ENCODE measurements at places on chromosomes 6 and 20.
A peak's percentile ranks its signal among the peaks of the same experiment; 100 is the strongest.

- no peak for DNase-seq
Measured at GRCh38 chr6:119862719-119863118, 513.2 kb upstream of the MAN1A1 start.

DNA sequence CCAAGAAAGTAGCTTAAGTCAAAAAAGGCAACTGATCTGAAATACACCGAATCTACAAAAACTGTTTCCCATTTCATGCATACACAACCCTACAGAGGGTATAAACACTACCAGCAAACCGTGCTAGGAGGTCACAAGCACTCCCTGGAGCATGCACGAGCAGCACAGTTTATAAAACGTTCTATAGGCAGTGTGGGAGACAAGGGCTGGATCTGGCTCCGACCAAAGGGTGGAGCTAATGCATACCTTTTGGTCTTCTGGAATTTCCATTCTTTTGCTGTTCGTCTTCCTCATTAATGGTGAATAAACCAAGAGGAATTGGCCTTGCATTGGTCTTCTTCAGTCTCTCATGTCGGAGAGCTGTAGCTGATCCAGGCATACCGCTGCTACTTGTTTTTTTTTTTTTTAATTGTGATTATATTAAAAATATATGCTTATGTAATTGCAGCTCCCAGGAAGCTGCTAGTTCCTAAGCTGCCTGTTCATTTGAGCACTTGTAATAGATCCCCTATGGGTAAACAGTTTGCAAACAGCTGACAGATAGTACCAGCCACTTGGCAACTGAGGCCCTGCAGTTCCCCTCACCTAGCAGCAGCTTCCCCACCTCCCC, 24.5 kb downstream of the MAP7 start:
- DNase-seq = no peak

- DNase-seq = no peak
Measured at GRCh38 chr6:109182578-109182977, 87.3 kb downstream of the CEP57L1 start.

DNA sequence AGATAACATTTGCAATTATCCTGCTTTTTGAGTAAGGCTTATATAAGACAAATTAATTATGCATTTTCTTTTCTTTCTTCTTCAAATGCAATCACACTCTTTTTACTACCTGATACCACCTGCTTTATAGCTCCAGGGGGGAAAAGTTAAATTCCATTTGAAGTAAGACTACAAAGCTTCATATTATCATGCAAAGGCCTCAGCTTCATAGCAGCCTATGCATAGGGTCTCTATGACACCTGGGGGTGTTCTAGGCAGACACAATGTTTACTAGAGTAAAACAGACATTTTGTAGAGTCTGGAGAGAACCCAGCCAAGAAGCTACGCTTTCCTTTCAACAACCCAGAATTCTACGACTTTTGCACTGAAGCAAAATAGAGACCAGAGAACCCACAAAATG, 148.0 kb downstream of the MCHR2 start:
- no peak for DNase-seq

DNA sequence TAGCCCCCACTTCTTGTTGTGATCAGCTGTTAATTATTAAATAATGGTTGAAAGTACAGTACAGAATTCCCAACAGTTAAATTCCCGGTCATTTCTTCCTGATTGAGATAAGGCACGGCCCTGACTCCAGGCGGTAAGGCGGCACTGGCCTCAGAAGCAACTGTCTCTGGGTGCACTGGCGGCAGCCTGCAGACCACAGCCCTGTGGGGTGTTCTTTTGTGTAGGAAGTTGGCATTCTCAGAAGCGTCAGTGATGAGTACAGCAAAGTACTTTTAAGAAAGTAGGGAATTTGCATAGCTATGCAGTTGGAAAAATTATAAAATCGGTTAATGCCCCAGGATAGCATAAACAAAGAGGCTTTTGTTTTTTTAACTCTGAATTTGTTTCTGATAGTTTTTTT, 50.5 kb downstream of the SAMD5 start:
- no peak for DNase-seq

- no peak for DNase-seq
Measured at GRCh38 chr6:66900133-66901083, 1193.4 kb upstream of the EYS start.

DNA sequence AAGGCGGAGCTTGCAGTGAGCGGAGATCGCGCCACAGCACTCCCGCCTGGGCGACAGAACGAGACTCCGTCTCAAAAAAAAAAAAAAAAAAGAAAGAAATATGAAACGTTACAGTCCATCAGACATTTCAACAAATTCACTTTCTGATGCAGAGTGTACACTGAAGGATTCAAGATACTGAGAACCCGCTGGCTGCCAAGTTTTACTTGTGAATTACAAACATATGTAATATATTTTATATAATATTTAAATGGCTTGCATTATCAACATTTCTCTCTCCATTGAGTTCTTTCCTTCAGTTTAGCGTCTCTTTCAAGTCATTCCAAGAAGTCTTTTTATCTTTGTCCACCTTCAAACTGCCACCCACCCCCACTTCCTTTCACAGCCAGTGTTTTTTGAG, 240.9 kb upstream of the RNF217 start:
- DNase-seq = no peak

DNA sequence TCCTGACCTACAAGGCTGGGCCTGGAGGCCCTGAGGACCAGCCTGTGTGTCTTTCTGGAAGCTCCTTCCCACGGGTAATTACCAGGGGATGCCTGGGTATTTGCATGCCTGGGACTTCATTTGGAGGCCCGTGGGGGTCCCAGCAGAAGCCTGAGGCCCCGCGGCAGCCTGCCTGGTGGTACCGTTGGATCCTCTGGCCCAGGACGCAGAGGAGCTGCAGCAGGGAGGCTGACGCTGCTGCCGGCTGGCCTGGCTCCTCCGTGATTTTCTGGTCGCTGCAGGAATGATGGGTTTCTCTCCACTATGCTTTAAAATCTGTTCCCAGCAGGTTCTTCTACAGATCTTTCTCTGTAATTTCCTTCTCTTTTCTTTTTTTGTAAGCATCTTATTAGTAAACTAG, 6.5 kb downstream of the CABLES2 start:
- DNase-seq = no peak

GRCh38 chr6:3721810-3722621, 29.5 kb downstream of the PXDC1 start:
- DNase-seq = no peak

GRCh38 chr20:1469306-1469905, 2.8 kb upstream of the NSFL1C start:
- no peak for DNase-seq

DNA sequence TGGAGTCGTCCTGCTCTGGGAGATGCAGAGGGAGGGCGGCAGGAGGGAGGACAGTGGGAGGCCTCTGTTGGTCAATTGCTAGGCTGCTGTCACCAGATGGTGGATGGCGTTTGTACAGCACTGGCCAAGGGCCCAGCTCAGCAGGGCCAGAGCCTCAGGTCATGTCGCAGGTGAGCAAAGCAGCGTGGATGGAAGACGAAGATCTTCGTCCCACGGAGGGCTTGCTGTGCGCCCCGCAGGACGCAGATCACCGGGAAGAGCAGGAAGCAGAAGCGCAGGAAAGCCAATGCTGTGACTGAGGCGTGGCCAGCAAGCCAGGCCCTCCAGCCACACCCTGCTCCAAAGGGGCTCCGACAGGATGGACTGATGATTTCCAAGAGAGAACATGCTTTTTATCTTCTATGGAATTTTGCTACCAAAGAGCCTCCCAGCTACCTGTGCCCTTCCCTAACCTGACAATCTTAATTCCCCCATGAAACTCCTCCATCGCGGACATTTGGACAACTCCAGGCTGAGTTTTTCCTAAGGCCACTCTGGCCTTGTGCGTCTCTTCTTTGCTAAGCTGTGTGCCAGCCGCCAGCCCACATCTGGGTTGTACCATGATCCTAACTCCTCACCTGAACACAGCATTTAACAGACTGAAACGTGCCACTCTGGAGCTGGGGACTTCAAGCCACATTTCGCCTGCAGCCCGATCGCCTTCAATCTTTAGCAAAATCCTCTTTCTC, 3.5 kb upstream of the SLCO4A1 start:
- no peak for DNase-seq

DNA sequence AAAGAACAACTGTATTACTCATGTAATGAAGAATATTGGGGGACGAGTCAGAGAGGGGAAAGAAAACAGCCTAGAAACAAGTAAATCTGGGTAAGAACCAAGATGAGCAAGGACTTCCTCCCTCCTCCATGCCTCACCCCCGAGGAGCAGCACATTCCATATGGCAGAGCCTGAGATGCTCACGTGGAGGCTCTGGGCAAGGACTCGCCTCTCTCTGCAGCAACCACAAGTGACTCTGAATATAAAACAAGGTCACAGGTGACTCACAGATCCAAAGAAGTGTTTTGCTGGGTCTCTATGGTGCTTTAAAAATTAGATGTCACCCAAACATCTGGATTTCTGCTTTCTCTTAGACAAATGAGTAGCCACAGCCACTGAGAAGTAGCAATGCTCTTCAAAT, 453.0 kb upstream of the SULF2 start:
- no peak for DNase-seq

- DNase-seq = no peak
Measured at GRCh38 chr6:68497927-68498326, 137.2 kb upstream of the ADGRB3 start.

DNA sequence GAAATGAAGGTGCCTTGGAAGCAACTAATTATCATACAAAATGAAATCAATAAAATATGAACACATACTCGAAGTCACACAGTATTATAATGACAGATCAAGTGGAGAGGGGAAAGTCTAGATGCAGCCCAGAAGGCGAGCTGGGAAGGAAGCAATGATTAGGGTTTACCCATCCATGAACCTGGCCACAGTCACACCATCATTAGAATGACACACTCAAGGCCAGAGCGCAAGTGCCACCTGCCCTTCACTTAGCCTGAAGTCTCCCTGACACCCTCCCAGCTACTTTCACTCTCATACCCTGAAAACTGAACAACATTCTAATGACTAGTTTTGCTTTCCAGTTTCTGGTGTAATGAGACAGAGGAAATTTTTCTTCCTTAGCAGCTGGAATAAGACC, 302.8 kb upstream of the JARID2 start:
- no peak for DNase-seq

GRCh38 chr6:50815436-50816114, 3.1 kb upstream of the TFAP2B start:
- no peak for DNase-seq

DNA sequence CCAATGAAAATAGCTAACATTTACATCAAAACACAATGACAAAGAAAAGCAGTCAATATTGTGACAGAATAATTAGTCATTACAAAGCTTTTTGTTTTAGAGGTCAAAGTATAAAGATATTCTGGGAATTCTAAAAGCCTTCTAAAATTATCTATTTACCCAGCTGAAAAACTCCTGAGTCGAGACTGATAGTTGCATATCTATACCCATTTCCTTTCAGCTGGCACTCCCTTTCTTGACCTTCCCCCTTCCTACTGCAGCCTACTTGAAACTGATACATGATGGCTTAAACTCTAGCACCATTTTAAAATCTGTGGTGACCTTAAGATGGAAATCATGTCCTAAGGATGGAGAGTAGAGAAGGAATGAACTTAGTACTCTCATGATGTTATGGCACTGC, 38.6 kb downstream of the LMBRD1 start:
- no peak for DNase-seq

DNA sequence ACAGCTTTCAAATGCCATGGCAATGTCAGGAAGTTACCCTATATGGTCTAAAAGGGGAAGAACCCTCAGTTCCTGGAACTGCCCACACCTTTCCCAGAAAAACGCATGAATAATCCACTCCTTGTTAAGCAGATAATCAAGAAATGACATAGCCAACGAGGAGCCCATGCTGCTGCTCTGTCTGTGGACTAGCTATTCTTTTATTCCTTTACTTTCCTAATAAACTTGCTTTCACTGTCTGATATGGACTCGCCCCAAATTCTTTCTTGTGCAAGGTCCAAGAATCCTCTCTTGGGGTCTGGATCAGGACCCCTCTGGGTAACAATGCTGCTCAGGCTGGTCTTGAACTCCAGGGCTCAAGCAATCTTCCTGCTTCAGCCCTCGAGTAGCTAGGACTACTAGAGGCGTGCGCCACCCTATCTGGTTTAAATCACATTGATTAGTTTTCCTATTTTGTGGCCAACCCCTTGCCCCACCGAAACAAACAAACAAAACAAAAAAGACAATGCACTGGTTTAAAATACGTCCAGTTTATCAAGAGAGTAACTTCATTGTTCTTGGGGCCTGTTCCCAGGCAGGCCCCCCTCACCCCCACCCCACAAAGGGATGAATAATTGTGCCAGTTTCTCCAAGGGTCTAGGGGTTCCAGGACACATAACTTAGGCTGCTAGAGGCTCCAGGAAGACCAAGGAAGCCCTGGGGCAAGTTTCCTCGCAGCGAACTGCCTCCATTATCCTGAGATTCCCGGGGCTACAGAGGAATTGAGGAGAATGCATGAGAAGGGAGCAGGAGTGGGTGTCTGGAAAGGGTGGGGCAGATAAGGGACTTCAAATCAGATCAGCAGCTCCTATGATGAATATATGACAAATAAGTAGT, 10.1 kb upstream of the AKAP12 start:
- no peak for DNase-seq

DNA sequence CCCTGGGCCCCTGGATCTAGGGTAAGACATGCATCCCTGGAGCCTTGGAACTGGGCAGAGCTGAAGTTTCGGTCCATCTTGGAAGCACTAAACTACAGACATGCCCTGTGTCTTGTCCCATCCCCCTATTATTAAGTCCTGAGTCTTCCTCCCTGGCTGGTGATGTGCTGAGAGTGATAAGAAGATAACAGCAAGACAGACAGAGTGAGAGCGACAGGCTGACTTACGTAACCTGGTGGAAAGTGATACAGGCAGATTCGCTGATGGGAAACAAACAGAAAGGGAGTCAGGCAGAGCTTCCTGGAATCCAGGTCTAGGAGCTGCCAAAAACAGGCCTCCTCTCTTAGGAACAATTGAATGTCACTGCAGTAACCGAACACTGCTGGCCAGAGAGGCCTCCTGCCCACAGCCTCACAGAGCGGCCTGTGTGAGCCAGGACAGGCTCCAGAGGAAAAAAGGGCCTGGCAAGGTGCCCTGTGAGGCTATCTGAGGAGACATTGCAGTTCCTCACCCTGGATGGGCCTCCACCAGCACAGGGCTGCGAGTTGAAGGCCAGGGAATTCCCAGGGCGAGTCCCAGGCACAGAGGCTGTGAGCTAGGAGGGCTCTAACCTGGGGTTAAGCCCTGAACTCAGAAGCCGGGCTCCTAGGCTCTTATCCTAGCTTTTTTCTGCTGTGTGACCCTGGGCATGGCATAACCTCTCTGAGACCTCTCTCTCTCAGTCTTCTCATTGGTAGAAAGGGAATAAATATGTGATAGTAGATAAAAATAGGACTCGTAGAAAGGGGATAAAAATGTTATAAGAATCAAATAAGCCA, 34.2 kb upstream of the B4GALT5 start:
- peak; percentile 91 for DNase-seq

- DNase-seq = no peak
Measured at GRCh38 chr20:33893314-33893713, 82.2 kb downstream of the CHMP4B start.

GRCh38 chr6:89500611-89501010, 67.7 kb downstream of the ANKRD6 start:
- no peak for DNase-seq

DNA sequence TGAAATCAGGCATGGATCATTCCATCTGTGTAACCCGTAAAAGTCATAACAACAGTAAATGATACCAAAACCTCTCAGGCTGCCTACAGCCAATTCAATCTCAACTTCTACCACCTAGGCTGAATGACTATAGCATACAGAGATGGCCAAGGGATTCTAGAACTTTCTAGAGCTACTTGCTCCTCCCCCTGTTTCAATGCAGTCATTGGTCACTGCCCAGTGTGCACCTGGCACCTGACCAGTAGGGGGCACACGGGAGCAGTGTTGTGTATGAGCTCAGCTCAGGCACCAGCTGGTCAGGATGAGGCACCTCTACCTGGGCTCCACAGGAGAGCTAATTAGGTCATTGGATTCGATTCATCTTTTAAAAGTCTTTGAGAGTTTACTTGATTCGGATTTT, 86.2 kb downstream of the PLEKHG1 start:
- DNase-seq = no peak

All from right atrium auricular region (tissue), 2 donors.